ENCODE measurements at places on chromosomes 12 and 14.

- DNase-seq: no peak
These were observed 919.9 kb upstream of the FLRT2 start for GRCh38 chr14:84610086-84610485.

GRCh38 chr14:79298373-79298772 is 912.9 kb downstream of the DIO2 start:
- no peak for DNase-seq

DNA sequence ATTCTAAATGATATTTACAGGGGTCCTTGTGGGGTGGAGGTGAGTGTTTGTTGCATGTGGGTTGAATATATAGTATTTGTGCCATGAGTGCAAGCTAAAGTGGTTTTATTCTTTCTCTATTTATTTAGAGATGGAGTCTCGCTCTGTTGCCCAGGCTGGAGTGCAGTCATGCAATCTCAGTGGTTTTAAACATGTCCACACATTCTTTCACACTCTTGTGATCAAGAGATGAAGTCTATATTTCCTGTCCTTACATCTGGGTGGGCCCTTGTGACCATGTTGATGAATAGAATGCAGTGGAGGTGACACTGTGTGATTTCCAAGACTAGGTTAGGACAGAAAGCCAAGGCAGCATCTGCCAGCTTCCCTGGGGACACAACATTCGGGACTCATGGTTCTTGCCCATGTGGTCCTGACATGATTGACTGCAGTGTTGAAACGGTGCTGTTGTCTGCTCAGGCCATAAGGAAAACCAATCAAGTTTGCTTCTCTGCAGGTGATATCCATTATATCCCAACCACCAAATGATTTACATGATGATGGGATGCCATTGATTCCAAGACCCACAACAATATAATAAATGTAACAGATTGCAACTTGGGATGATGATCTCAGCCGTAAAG is 172.6 kb downstream of the SUDS3 start:
- no peak for DNase-seq

DNA sequence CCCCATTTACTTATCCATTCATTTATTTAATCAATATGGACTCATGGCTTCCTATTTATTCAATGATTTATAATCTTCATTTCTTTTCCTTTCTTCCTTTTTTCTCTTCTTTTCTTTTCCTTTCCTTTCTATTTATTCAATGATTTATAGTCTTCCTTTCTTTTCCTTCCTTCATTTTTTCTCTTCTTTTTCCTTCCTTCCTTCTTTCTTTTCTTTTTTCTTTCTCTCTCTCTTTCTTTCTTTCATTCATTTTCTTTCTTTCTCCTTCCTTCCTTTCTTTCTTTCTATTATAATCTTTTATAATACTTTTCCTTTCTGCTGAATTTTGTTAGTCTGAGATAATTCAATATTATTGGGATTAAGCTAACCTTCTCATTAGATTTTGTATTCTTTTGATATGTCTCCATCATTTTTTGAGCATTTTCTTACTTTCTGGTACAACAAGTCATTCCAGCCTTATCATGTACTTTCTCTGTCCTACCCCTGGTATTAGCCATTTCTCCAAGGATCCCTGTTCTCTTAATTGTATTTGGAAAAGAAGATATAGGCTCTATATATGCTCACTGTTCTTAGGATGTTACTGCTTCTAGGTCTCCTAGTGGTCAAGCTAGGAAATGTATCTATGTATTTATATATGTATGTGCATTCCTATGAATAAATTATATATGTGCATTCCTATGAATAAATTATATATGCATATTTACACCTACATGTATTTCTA is 12.1 kb downstream of the LACRT start:
- no peak for DNase-seq

- DNase-seq: peak; percentile 84
These were observed 44.5 kb downstream of the KDM2B start for GRCh38 chr12:121536054-121536898.

DNA sequence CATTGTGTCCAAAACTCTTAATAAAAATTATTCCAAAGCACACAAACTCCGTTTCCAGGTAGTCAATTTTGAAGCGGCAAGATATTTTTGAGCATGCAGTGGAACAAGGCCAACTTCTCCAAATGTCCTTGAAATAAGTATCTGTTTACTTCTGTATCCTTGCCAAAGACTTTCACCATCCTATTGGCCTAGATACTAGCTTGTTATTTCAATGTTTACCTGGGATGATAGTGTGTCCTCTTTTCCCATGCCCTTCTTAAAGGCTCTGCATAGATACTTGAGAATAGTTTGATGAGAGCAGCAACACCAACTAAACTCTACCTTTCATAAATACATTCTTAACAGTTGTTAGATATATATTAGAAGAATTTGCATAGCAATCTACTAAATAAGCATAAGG is 160.9 kb downstream of the KCNC2 start:
- no peak for DNase-seq

DNA sequence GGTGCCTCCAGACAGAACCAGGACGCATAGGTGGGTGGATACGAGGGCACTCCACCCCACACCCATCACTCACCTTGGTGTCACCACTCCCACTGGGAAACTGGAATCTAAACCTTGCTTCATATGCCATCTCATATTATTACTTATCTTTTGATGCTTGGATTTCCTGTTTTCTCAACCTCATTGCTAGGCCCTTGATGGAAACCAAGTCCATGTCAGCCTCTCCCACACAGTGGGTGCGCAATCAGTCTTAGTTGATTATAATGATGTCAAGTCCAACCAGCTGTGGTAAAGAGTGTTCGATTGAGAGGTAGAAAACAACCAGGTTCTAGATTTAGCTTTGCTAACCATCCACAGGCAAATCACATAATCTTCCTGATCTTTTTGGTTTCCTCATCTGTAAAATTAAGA is 584 bp upstream of the DDHD1 start:
- DNase-seq: no peak

- DNase-seq: peak; percentile 14
These were observed 214.6 kb upstream of the TMEM132C start for GRCh38 chr12:128052331-128052730.

- DNase-seq: no peak
These were observed 114.8 kb downstream of the BCL11B start for GRCh38 chr14:99157246-99157645.

- DNase-seq: no peak
These were observed at the start of gene VSX2 for GRCh38 chr14:74238974-74239847. VSX2 (plus strand) TSS chr14:74239449; CDS start chr14:74239562, 113 bp downstream.

- no peak for DNase-seq
These were observed 105.0 kb upstream of the RASSF8 start for GRCh38 chr12:25853316-25854095.

- DNase-seq: peak; percentile 57
These were observed 174.2 kb upstream of the PDE3A start for GRCh38 chr12:20194171-20194570.

Data from GM03348 (cell line).